CD4-positive, alpha-beta T cell treated with Interleukin-1 beta for 1 hour (primary cell): ENCODE measurements at places on chromosomes 6 and 20.

DNA sequence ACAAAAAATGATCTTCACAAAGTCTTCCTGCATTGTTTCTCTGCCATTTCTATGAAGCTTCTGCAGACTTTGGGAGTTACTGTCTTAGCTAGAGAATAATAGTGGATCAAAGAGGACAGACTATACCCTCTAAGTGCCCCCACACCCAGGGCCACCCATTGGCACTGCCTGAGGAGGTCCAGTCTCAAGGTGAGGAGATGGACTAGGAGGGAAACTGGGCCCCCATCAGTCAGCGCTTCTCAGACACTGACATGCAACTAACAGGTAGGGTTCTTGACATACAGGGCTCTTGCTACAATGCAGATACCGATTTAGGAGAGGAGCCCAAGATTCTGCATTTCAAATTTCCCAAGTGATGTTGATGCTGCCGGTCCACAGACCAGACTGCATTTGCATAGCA is 24.3 kb downstream of the PCNA start:
- no peak for DNase-seq

DNA sequence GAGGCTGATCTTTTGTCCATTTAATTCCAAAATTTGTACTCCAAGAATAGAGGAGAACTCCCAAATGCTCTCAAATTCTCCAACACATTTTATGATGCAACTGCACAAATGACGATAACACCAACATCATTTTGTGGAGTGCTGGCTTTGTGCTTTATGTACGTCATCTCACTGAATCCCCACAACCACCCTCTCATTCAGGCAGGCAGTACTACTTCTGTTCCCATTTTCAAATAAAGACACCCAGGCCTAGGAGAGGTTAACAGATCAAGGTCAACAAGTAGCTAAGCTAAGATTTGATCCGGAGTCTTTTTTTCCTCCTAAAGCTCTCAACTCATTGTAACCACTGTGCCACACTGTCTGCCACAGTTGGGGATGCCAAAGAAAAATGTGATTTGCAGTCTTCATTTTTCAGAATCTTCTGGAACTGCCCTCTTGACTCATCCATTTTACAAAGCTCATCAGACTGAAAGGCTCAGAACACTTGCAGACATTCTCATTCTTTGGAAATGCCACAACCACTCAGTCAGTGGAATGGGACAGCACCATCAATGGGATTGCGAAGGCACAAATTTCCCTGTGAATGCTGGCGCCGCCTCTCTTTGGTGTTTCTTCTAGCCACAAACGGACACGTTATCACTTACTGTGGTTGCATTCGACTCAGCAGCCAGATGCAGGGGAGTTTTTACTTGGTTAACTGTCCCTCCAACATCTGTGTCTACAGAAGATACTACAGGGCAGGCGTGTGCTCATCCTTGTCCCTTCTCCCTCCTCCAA is 184.4 kb downstream of the GJA10 start:
- peak; percentile 21 for DNase-seq

- DNase-seq = no peak
Measured at GRCh38 chr20:57141492-57141891, 124.9 kb downstream of the BMP7 start.

DNA sequence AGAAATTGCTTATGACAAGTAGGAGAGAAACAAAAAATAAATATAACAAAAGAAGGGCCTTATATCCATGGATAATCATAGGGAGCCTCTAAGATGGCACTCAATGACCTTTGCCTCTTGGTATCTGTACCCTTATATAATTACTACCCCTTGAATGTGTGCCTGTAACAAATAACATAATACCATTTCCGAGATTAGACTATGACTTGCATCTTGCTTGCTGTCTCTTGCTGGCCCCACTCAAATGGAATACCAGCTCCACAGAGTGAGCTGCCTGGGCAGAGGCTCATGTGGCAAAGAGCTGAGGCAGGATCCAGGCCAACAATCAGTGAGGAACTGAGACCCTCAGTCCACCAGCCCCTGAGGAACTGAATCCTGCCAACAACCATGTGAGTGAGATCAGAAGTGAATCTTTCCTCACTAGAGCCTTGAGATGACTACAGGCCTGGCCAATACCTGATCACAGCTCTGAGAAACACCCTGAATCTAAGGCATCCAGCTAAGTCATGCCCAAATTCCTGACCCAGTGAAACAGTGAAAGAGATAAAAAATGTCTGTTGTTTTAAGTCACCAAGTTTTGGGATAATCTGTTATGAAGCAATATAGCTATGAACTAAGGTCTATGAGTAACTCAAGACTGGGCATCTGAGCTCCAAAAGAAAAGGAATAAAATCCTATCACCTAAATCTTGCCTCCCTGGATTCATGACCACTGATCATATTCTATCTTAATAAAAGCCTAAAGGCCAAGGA is 5.5 kb downstream of the KATNA1 start:
- DNase-seq = no peak

DNA sequence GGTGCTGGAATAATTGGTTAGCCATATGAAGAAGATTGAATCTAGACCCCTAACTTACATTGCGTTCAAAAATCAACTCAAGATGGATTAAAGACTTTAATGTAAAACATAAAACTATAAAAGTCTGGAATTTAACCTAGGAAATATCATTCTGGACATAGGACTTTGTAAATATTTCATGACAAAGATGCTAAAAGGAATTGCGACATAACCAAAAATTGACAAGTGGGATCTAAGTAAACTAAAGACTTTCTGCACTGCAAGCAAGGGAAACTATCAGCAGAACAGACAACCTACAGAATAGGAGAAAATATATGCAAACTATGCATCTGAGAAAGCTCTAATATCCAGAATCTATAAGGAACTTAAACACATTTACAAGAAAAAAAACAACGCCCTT is 45.5 kb upstream of the SLC35F1 start:
- no peak for DNase-seq

GRCh38 chr6:156146891-156147290 is 630.3 kb upstream of the ARID1B start:
- no peak for DNase-seq

GRCh38 chr6:160274871-160275510 is 16.4 kb upstream of the SLC22A2 start:
- no peak for DNase-seq

GRCh38 chr6:146856296-146856695 is 257.5 kb downstream of the ADGB start:
- no peak for DNase-seq

DNA sequence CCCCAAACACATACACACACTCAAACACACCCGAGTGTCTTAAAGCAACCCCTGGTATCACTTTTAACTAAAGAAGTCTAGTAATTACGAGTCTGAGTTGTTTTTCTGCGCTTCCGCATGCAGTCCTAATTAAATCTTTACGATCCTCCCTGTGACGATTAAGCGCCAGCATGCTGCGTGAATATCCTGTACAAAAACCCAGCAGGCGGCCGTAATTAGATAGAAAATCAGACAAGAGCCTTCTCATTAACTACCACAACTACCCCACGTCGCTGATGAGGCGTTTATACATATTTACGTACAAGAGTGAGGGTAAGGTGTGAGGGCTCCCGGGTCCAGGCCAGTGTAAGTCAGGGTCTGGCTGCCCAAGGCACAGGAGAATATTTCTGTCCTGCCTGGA is 8.1 kb downstream of the TFAP2B start:
- no peak for DNase-seq

- DNase-seq = no peak
Measured at GRCh38 chr6:137272403-137272802, 53.2 kb upstream of the IFNGR1 start.

DNA sequence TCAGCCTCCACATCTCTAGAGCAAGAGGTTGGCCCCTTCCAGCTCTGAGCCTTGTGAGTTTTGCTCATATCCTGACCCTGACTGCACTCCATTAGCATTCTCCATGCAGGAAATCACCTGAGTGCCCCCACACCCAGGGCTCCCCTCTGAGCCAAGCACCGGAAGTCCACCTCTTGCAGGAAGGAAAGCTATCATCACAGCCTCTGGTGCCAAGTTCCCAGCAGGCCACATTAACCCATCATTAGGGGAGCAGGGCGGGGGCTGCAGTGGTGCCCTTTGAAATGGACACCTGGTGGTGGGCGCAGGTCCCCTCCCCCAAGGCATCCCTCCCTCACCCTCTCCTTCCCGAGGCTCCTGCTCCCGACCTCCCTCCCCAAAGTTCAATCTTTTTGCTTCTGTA is 16.1 kb downstream of the GRM4 start:
- no peak for DNase-seq

GRCh38 chr20:38214256-38215193 is 46.0 kb downstream of the KIAA1755 start:
- no peak for DNase-seq

- DNase-seq = no peak
Measured at GRCh38 chr6:2181567-2181966, 63.8 kb downstream of the GMDS start.

DNA sequence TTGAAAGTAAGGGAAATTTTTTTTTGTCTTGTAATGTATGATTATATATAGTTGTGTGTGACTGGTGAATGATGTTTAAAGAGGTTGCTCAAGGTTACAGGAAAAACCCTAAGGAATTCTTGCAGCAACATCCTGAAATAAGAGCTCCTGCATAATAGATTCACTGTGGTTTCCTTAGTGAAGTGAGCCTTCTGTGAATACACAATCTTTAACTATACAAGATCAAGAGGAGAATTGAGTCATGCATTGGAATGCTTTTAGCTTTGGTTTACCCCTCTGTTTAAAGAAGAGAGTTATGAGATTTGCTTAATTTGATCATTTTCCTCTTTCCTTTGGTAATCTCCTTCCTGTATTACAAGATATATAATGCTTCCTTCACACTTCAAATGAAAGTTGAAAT is 141.6 kb upstream of the EYA4 start:
- no peak for DNase-seq

- no peak for DNase-seq
Measured at GRCh38 chr6:4693173-4693970, 82.8 kb upstream of the CDYL start.

DNA sequence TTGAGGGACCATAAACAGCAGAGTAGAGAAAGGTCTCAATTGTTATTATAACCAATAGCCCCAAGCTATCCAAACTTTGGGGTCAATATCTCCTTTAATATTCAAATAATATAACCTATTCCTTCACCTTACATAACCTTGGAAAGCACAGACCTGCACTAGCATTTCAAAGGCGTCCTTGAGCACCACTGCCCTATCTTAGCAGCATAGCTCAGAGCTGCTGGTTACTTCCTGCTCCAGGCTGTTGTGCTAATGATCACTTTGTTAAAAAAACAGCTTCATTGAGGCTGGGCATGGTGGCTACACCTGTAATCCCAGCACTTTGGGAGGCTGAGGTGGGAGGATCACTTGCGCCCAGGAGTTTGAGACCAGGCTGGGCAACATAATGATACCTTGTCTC is 10.5 kb downstream of the SLC35D3 start:
- DNase-seq = no peak

DNA sequence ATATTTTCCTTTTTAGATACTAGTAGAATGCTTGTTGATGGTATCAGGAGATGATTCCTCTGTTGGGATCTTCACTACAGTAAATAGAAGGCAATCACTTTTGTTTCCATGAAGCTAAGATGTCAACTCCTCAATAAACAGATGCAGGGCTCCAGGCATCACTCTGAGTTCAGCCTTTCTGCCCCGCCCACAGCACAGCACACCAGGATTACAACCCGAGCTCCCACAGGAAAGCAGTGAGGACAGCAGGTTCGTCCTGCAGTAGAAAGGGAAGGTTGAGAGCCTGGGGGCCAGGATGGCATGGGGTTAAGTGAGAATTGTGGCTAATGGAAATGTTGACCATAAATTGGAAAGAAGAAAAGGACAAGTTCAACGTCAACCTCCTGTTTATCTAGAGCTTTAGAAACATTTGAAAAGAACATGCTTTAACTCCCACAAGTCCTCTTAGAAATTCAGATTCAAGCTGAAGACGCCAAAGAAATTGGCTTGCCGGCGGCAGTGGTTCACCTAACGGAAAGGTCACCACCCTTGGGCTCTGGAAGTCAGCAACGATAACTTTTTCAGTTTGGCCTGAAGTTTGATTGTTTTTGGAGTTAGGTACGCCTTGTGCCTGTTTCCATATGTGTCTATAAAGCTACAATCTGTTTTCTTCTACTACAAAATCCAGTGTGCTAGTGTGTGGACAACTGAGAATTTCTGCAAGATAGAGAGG is 144.4 kb upstream of the PDE10A start:
- DNase-seq = no peak

- DNase-seq = no peak
Measured at GRCh38 chr20:12965212-12965869, 43.4 kb upstream of the SPTLC3 start.

DNA sequence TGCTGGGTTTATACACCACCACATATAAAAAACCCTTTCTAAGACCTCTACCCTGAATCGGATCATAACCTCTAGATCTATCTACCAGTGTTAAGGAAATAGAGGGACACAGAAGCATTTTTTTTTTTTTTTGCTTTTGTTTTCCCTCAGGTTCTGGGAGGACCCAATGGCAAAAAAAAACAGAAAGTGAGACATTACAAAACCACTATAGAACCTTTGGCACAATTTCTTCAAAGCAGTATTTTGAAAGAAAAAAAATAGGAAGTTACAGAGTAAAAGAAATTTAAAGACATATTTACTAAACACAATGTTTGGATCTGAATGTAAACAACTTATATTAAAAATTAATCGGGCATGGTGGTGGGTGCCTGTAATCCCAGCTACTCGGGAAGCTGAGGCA is 1258.7 kb upstream of the GJE1 start:
- DNase-seq = no peak

DNA sequence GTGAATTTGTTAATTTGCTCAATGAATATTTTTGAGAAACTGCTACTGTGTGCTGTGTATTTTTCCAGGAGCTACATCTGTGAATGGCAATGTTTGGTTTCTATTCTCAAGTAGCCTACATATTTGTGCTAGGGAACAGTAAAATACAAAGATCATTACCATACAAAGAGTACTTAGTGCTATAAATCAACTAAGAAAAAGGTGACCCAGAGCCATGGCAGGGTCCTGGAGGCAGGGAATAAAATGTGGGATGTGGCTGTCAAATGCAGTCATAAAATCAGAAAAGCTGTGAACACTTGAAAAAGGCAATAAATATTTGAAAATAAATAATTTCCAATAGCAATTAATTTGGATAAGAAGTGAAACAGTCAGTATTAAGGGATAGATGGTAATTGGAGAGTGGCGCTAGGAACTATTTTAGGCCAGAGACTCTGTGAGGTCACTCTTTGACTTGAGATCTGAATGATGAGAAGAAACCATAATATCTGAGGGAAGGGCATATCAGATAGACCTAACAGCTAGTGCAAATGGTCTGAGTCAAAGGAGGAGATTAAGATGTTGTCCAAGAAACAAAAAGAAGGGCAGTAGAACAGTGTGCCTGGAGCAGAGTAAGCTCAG is 98.8 kb downstream of the MANEA start:
- DNase-seq = no peak

DNA sequence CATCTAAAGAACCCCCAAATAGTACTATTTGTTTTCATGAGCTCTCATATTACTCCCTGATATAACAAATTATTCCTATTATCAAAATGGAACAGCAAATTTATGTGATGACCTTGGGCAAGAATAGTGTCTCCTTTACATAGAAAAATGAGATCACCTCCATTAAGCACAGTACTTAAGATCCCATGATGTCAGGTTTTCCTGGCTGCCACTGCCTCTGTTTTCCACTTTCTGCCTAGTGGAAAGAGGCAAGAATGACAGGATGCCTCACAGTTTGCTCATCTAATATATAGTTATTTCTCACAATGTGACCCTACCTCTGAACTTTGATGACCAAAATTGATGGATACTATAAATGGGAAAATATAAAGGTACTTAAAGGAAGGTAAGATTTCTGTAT is 260.1 kb upstream of the SGK1 start:
- DNase-seq = no peak
